Caco-2 (cell line): ENCODE measurements at places on chromosomes 6 and 20. TPM values are rescaled to one million over a fixed set of nuclear protein-coding genes. Genes with fewer than 3 reads are reported as not detected.
A peak's percentile ranks its signal among the peaks of the same experiment; 100 is the strongest.

GRCh38 chr6:2891768-2892170 is 11.3 kb downstream of the SERPINB9 start:
- H3K4me1 ChIP-seq: peaks cover 8% of the 10 kb centered on the region; the same call in 1 of the 2 replicates
- H3K27me3 ChIP-seq: no peaks in the 10 kb centered on the region
- H3K4me3 ChIP-seq: peak overlapping the region; percentile 71
- peak; percentile 92 for DNase-seq

DNA sequence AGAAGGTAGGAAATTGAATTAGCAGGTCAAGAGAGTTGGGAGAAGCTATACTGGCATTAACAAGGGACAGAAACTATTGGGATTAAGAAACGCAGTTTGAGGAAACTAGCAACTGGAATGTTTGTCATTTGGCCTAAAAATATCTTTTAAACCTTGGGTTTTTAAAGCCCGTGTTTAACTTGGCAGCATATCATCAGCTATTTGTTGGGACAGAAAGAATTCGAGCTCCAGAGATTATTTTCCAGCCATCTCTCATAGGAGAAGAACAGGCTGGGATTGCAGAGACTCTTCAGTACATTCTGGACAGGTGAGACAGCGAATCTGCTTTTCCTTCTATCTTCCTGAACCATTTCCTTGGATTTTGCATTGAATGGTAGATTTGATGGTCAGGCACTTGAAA is 17.8 kb downstream of the ACTR5 start:
- H3K27me3 ChIP-seq: no peaks in the 10 kb centered on the region
- 0 out of 2 replicates have a peak, but pooled peaks cover 5% of the 10 kb centered on the region for H3K36me3 ChIP-seq
- no peak overlapping the region for H3K27ac ChIP-seq

GRCh38 chr6:45419571-45420082 is 41.9 kb upstream of the SUPT3H start:
- H3K4me1 ChIP-seq: peaks cover 7% of the 10 kb centered on the region; the same call in 1 of the 2 replicates
- no peak overlapping the region for H3K27ac ChIP-seq
- H3K36me3 ChIP-seq: no peaks in the 10 kb centered on the region

DNA sequence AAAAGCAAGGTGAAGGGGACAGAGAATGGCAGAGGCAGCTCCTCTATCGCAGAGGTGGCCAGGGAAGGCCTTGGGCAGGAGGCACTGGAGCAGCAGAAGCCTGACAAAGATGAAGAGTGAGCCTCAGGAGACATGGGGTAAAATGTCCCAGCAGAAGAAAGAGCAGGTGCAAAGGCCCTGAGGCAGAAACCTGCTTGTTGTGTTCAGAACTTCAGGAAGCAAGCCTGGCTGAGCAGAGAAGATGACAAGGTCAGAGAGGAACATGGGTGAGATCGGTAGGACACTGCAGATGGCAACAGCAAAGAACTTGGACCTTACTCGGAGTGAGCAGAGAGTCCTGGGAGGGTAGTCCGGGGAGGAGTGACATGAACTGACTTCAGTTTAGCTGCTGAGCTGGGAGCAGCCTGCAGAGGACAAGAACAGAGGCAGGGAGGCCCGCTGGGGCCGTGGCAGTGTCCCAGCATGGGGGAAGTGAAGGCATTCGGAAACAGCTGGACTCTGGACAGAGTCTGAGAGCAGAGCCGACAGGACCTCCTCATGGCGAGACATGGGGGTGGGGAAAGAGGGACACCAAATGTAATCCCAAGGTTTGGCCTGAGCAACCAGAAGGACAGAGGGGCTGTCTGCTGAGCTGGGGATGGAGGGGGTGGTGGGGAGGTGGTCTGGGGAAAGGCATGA is 106.3 kb downstream of the PREX1 start:
- no peaks in the 10 kb centered on the region for H3K27me3 ChIP-seq
- no peaks in the 10 kb centered on the region for H3K36me3 ChIP-seq
- no peak overlapping the region for H3K4me3 ChIP-seq
- H3K27ac ChIP-seq: no peak overlapping the region
- H3K4me1 ChIP-seq: peaks cover 5% of the 10 kb centered on the region; the same call in 1 of the 2 replicates

TRIM10 gene
- total RNA-seq: 0.95 and 1.4 TPM in 2 replicates

LY86 gene
- not detected in 2 replicates for total RNA-seq

DNA sequence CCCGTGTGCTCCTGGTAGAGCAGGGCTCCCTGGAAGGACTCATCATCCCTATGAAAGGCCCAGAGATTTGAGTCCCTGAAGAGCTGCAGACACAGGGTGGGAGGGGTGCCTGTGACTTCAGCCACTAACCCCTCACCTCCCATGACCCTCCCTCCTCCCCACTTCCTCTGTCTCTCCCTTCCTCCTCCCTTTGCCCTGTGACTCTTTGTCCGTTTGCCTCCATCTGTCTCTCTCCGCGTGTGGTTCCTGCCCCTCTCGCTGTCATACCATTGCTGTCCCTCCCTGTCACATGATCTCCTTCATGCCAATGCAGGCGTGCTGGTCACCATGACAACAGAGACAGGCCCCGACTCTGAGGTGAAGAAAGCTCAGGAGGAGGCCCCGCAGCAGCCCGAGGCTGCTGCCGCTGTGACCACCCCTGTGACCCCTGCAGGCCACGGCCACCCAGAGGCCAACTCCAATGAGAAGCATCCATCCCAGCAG is 19.0 kb downstream of the EPB41L1 start:
- H3K36me3 ChIP-seq: no peaks in the 10 kb centered on the region; the same call in 1 of the 2 replicates
- no peak overlapping the region for H3K27ac ChIP-seq
- H3K27me3 ChIP-seq: no peaks in the 10 kb centered on the region
- no peaks in the 10 kb centered on the region for H3K4me1 ChIP-seq

MDFI gene
- 0.51 TPM in 1 of 2 replicates, not detected in the other for total RNA-seq

DNA sequence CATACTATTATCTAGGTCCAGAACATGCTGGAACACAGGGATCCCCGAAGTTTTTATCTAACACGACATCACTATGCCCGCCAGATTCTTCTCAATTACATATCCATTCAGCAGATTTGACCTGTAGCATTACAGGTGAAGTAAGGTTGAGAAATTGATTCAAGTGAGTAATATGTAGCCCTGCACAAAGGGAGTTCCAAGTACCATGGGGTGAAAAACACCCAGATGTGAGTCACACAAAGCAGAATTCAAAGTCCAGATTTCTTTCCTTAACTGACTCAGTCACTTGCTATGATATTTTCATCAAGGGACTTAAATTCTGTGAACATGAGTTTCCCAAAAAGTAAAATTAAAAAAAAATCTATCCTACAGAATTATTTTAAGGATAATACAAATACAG is 655.4 kb upstream of the PTCHD4 start:
- no peak overlapping the region for H3K27ac ChIP-seq
- no peak overlapping the region for H3K4me3 ChIP-seq
- DNase-seq: no peak
- no peaks in the 10 kb centered on the region for H3K36me3 ChIP-seq
- no peaks in the 10 kb centered on the region for H3K27me3 ChIP-seq
- peaks cover 4% of the 10 kb centered on the region; the same call in 1 of the 2 replicates for H3K4me1 ChIP-seq
